ENCODE measurements at places on chromosomes 2 and 18.

DNA sequence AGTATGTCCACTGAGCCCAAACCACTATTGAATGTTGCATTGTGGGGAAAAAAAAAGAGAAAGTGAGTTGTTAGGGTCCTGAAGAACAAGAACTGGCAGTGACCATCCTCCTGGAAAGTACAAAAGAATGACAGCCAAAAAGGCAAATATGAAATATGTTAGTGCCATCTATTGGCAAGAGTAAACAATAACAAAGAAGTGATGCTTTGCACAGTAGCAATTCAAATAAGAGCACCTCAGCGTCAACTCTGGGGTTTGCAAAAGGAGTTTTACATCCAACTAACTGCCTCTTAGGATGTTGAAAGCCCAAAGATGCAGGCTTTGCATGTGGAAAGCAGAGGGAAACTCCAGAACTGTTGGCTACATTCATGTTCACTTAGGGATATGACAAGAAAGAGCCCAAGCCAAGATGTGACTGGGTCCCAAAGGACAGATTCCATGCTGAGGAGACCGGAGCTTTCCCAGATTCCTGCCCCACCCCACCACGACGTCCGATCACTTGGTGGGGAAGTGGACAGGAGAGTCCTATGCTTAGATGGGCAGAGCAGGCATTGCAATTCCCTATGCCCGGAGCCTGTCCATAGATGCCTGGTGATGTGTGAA is 15.6 kb downstream of the TRABD2A start:
- no peak for DNase-seq

- no peak for DNase-seq
Observed at GRCh38 chr18:27666016-27666415, 480.9 kb upstream of the CHST9 start.

GRCh38 chr2:85066006-85066740 is 67.0 kb upstream of the TCF7L1 start:
- DNase-seq: no peak

DNA sequence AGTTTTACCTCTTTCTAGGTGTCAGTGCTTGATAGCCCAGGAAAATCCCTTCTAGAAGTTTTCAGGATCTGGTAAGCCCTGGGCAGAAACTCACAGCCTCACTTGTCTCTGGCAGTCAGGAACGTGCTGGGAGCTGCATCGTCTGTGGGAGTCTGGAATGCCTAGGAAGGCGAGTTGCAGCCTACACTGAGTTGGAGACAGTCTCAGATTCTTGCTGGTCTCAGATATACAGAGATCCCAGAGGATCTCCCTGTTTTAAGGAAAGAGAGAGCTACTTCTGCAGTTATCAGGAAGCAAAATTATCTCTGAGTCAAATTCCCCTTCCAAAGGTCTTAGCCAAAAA is 104.4 kb upstream of the CDC42EP3 start:
- DNase-seq: no peak

DNA sequence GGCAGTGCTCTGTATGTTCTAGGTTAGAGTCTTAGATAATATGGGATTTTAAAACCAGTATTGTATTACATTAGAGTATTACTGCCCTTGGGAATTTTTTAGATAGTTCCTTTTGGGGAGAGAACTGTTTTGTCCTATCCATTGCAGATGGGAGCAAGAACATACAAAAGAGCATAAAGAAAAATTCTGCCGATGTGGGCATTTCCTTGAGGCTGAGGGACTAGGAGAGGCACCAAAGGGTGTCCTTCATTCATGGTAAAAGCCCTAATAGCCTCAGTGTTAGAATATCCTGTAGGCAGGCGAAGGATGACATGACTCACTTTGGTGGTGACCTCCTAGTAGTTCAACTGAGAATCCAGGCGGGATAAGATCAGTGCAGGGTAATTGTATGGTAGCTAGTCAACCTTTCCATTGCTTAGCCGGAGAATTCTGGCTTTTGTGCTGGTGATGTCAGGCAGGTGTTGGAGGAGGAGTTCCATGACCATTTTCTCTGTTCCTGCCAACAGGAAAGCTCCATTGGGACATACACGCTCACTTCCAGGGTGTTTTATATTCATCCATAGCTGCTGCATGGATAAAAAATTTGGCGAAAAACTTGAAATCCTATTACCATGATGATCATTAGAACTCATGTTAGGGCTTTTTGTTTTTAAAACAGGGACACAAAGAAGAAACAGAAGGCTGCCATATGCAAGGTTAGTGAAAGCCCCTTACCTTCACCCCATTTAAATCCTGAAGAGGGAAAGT is 28.1 kb downstream of the EPAS1 start:
- DNase-seq: no peak

DNA sequence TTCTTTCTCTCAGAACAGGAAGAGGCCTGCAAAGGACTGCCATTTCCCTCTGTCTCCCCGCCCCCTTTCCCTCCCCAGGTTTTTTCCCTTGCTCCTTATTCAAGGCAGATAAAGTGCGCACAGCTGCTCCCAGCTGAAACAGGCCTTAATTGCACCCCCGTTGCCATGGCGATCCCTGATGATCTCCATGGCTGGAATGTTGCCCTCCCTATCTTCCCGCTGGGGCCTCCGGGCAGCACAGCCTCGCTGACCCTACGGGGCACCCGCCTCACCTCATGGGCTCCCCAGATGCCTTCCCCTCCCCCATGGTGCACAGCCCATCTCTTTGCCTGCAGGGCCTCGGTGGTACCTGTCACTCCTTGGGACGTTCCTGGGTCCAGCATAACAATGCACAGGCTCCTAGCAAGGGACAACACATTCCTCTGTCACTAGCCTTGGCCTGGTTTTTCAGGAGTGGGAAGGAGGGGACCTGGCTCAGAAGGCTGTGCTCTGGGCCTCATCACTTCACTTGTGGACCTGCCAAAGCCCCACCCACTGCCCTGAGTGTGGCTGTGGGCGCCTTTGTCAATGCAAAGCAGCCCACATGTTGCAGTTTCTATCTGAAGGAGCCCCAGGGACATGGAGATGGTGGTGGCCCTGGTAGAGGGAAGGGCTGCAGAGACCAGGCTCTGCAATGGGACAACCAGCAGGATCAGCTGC is 115.0 kb downstream of the CELF4 start:
- no peak for DNase-seq

GRCh38 chr2:166944909-166945308 is 56.6 kb downstream of the XIRP2 start:
- no peak for DNase-seq

- DNase-seq: no peak
Observed at GRCh38 chr2:20061476-20061875, 10.0 kb upstream of the LAPTM4A start.

DNA sequence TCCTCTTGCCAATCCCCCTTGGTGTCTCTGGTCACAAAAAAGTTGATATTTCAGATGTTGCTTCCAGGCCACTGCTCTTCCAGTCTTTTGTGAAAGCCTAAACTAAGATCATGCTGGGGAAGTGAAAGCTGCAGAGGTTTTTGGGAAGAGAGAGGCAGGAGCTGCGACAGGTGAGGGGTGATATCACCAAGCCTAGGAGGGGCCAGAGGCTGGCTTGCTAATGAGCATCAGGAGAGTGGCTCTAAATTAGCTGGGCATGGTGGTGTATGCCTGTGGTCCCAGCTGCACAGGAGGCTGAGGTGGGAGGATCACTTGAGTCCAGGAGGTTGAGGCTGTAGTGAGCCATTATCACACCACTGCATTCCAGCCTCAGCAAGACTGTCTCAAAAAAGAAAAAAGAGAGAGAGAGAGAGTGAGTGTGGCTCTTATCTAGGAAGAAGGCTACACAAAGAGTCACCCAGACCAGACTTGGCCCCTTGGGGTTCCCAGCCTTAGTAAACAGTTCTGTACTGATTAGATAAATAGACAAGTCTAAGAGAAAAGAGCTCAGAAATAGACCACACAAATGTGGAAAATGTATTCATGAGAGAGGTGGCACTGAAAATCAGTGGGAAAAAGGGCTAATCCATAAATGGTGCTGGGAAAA is 14.6 kb upstream of the CDK5R2 start:
- no peak for DNase-seq

- DNase-seq: no peak
Observed at GRCh38 chr2:3073041-3073595, 304.5 kb downstream of the EIPR1 start.

GRCh38 chr2:159262226-159262625 is 24.3 kb downstream of the WDSUB1 start:
- DNase-seq: no peak

DNA sequence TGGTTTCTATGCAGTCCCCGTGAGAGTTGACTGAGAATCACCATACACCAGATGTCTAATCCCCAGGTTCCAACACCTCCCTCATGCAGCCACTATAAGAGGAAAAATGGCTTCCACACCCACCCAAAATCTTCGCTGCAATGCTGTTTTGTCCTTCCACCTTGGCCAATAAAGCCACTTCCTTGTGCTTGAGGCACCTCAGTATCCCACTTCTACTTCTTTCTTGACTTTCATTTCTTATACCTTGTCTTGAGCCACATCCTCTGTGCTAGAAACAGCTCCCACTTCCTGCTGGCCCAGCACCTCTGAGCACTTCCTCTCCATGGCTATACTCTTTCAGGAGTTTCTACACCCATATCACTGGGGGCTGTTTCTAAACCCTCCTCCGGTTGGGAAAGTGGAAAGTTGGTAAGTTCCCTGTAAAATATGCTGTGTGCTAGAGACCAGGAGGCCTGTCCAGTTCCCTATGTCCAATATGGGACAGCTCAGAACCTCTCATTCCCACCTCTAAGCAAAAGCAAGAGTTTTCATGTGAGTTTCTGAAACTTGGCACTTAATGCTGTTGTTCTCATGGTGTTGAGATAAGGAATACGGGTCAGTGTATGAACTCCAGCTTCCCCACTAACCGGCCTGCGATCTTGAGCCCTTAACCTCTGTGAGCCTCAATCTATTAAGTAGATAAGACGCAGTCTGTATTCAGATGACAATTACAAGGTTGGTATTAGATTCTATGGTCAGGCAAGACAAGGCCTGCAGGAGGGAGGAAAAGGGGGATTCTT is 209.1 kb upstream of the ID2 start:
- no peak for DNase-seq

GRCh38 chr2:28530782-28531181 is 34.9 kb downstream of the PLB1 start:
- no peak for DNase-seq

- no peak for DNase-seq
Observed at GRCh38 chr18:27632706-27633105, 447.6 kb upstream of the CHST9 start.

- DNase-seq: no peak
Observed at GRCh38 chr18:68797871-68798270, at the start of gene CCDC102B. Gene CCDC102B (plus strand): TSS chr18:68798080. CDS start chr18:68836764, 38,684 bp downstream.

GRCh38 chr2:158366342-158366741 is 90.2 kb downstream of the CCDC148 start:
- no peak for DNase-seq

DNA sequence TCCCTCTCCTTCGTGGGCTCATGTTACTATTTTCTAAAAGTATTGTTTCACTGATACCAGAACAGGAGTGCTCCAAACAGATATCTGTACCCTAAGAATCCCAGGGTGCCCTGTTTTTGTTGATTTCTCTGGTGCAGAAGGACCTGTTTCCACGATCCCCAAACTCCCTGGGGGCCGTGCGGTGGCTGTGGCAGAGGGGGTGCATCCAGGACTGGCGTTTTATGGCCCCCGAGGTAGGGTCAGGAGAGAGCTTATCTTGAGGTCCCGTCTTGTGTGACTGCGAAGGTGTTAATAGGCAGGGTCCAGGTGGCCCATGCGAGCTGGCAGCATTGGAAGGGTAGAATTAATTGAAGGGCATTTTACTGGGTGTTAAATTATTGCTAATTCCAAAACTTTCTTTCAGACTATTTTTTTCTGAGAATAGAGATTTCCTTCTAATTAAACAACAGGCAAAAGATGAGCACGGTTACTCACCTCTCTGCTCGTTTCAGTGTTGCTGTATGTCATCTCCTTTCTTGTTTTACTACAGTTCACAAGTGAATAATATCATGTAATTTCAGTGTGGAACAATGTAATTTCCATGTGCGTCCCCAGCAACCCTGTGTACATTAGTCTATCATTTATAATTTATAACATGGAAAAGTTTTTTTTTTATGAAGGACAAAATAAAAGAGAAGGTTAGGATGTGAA is 8.2 kb downstream of the TWIST2 start:
- no peak for DNase-seq

GRCh38 chr2:177745531-177745930 is 327.0 kb downstream of the PDE11A start:
- DNase-seq: no peak

GRCh38 chr2:95158891-95159619 is 593 bp downstream of the ZNF514 start:
- DNase-seq: no peak

DNA sequence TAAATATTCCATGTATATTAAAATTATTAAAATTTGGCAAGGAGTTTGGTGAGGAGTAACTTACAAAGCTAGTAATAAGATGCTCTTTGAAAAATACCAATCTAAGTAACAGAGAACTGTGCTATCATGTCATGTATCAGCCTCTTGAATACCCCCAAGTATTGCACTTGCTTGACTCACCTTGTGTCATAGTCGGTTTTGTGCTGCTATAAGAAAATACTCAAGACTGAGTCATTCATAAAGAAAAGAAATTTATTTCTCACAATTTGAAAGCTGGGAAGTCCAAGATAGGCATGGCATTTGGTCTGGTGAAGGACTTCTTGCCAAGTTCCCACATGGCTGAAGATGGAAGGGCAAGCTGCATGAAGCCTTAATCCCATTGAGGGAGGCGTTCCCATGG is 179.2 kb downstream of the MEMO1 start:
- no peak for DNase-seq

GRCh38 chr2:1397350-1397749 is 15.9 kb upstream of the TPO start:
- no peak for DNase-seq

DNA sequence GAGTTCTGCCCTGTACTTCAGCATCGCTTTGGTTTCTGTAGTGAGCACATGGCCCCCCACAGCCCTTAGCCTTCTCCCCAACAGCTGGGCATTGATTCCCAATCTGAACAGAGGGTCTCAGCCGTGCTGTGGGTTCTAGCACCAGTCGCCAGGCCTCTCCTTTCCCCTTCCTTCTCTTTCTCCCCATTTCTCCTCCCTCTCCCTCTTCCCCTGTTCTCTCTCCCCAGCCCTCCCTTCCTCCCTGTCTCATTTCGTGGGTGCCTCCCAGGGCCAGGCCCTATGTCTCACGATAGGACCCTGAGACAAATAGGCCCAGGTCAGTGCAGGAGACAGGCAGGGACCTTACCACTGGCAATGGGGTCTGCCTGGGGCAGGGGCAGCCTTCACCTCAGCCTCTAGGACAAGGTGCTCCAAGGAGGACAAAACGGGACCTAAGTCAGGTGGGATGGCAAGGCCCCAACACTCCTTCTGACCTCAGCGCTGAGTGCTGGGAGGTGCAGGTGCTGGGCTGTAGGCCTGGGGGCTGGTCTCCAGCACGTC is 143.4 kb upstream of the GPC1 start:
- DNase-seq: no peak

All from cerebellar nuclear complex (tissue), 1 donor.